ENCODE measurements at places on chromosomes 2 and 18. TPM values are rescaled to one million over a fixed set of nuclear protein-coding genes. Genes with fewer than 3 reads are reported as not detected.

- H3K4me1 ChIP-seq, result no peaks in the 10 kb centered on the region
- no peak overlapping the region for H3K4me3 ChIP-seq
- no peak for DNase-seq
- no peaks in the 10 kb centered on the region for H3K27me3 ChIP-seq
Measured at GRCh38 chr2:123791684-123792083, 233.4 kb upstream of the CNTNAP5 start.

DNA sequence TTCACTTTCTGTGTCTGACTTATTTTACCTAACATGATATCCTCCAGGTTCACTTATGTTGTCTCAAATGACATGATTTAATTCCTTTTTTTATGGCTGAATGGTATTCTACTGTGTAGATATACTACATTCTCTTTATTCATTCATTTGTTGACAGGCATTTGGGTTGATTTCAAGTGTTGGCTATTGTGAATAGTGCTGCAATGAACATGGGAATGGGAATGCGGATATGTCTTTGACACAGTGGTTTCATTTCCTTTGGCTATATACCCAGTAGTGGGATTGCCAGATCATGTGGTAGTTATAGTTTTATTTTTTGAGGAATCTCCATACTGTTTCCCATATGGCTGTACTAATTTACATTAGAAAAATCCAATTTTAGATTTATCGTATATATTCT lies 195.4 kb upstream of the KLHL14 start:
- H3K27ac ChIP-seq, result no peak overlapping the region
- H3K4me3 ChIP-seq, result no peak overlapping the region
- no peak for DNase-seq

DNA sequence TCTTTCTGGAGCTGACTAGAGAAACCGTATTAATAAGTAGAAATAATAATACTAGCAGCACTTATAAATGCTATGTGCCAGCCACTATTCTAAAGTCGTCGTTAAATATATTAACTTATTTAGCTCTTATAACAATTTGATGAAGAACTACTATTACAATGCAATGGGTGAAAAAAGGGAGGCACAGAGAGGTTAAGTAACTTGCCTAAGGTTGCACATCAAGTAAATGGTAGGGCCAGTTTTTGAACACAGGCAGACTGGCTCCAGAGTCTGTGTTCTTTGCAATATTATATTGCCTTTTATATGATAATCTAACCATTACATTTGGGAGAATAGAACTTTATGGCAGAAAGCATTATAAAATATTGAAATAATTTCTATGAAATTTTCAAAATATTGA lies 17.6 kb downstream of the INPP1 start:
- no peak for DNase-seq
- no peaks in the 10 kb centered on the region for H3K27me3 ChIP-seq
- no peak overlapping the region for H3K27ac ChIP-seq
- H3K36me3 ChIP-seq, result no peaks in the 10 kb centered on the region
- H3K4me1 ChIP-seq, result peaks cover 27% of the 10 kb centered on the region

The CERS6 gene
- total RNA-seq, result 21.3 TPM

The MARCO gene
- total RNA-seq, result not detected

The RBM44 gene
- total RNA-seq, result 0.47 TPM

Data from activated naive CD8-positive, alpha-beta T cell treated with anti-CD3 and anti-CD28 coated beads for 36 hours (primary cell).